ENCODE measurements at places on chromosomes 6 and 20. TPM values are rescaled to one million over a fixed set of nuclear protein-coding genes. Genes with fewer than 3 reads are reported as not detected.

The EPPIN gene
- total RNA-seq: not detected

DNA sequence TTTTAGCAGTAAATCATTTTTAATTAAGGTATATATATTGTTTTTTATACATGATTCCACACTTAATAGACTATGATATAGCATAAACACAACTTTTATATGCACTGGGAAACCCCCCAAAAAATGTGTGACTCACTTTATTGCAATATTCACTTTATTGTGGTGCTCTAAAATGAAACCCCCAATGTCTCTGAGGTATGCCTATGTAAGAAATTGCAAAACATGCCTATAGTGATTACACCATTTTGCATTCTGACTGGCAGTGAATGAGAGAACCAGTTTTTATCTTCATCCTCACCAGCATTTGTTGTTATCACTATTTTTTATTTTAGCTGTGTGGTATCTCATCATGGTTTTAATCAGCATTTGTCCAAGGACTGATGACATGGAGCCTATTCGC lies 8.5 kb upstream of the CST11 start:
- no peak for DNase-seq

DNA sequence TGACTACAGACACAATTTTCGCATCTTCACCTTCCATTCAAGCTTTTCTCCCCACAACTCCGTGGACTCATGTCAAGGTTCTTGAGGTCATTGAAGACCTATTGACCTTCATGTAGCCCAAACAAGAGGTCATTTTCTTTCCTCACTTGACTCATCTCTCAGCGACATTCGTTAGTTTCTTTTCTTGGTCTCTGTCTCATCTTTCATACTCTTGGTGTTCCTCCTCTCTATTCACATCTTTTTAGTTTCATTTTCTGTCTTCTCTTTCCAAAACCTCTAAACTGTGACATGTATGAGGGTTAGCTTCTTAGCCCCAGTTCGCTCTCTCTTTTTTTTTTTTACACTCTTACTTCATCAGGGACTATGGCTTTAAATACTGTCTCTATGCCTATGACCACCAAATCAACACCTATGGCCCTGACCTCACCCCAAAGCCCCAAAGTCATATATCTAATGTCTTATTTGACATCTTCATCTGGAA lies 128.6 kb upstream of the BACH2 start:
- DNase-seq: peak; percentile 28

GRCh38 chr6:34231566-34232336 lies 4.9 kb upstream of the HMGA1 start:
- no peak for DNase-seq

- no peak for DNase-seq
Measured at GRCh38 chr20:52469128-52469527, 277.5 kb upstream of the ZFP64 start.

DNA sequence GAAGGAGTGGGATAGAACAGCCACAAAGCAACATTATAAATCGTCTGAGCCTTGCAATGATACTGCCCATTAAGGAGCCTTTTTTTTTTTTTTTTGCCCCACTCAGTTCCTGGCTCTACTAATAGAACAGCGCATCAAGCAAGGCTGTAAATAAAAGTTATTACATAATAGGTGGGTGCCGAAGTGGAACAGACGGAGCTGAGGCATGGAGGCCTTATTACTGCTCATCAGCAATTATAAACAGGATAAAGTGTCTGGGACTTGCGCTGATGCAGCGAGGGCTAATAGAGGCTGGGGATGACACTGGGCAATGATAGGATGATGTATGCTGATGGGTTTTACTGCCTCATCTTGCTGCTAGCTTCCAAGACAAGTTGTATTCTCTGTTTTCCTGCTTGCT lies 272.1 kb downstream of the ZFAND3 start:
- no peak for DNase-seq
